ENCODE measurements at places on chromosomes 7 and 10.

- DNase-seq: no peak
Observed at GRCh38 chr10:3976718-3977117, 191.7 kb upstream of the KLF6 start.

DNA sequence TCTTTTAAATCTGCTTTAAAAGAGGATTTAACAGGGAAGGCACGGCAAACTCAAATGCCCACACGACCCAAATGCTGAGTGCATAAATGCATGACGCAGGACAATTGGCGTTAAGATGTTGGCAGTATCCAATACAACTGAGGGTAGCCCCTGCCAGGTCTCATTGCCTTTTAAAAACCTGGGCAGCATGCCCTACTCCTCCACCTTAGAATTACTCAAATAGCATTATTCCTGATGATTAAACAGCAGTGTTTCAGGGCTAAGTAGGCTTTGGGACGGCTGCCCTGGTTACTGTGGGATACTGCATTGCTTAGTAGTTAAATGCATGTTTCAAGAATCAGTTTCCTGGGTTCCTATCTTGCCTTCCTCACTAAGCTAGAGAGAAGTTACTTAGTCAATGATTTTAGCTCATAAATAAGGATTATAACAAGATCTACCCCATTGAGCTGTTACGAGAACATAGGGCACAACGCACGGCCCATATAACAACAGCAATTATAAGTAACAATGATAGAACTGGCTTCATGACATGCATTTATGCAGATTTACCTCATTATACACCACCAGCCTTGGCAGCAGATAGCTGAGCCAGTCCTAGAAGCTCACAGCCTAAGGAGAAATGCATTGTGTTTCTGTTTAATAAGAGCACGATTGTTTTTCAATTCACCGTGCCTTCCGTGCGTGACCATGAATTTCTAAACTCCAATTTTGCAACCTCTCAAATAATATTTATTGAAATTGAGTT is 7.9 kb downstream of the TUBAL3 start:
- DNase-seq: peak; percentile 7

GRCh38 chr10:29174389-29174788 is 114.5 kb upstream of the LYZL1 start:
- DNase-seq: no peak

DNA sequence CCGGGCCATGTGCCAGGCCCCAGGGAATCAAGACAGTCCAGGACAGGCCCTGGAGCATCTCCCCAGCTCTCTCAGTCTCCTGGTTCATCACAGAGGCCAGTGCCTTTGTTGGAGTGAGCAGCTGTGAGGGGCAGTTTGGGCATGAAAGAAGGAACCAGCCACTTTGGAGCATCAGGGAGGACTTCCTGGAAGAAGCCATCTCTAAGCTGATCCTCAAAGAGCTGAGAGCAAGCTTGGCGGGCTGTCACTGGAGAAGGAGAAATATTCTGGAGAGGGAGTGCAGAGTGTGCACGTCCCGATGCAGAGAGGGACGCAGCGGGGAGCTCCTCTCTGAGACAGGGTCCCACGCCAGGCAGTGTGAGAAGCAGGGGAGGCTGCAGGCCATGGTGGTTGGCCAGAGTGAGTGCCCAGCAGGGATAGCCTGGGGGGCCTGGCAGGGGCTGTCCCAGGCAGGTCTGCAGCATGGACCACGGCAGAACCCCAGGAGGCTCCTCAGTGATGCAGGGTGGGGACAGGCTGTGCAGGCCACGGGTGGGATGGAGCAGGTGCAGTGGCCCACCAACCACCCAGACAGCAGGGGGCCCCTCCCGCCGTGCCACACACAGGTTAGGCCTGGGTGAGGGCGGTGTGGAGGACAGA is 34.7 kb downstream of the PWWP2B start:
- DNase-seq: no peak

DNA sequence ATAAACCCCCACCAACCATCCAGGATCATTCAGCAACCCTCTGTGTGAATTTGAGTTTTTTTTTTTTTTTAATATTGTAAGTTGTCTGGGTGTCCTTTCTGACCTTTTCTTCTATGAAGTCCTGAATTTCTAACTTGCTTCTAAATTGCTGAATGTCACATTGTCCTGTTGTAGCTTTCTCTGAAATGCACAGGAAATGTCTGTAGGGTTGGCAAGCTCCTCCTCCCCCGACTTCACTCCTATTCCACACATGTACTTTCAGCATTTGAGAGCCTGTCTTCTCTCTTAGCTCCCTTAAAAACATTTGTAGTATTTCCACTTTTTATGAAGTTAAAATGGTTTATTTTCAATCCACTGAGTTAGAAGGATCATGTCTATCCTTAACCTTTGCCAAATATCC is 3.3 kb upstream of the CNNM2 start:
- DNase-seq: no peak

GRCh38 chr7:90272242-90272641 is 27.3 kb downstream of the CFAP69 start:
- no peak for DNase-seq

- no peak for DNase-seq
Observed at GRCh38 chr10:7130191-7130911, 280.5 kb downstream of the SFMBT2 start.

- no peak for DNase-seq
Observed at GRCh38 chr7:141356161-141356560, 195.0 kb upstream of the AGK start.

GRCh38 chr10:5945561-5946418 is 31.6 kb downstream of the IL15RA start:
- no peak for DNase-seq

DNA sequence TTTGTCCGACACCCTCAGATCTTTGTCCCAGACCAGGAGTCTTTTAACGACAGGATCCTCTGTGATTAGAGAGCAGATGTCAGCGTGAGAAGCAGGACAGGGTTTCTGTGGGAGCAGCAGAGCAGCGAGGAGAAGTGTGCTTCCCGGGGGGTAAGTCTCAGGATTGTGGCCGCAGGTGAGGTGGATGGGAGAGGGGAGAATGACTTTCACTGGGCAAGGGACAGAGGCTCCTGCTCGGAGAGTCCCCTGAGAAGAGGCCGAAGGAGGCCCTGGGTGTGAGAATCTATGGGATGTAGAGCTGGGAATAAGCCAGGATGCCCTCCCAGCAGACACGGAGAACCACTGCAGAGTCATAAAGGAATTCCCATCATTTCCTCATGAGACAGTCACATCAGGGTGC is 10.4 kb upstream of the RBAK start:
- DNase-seq: no peak

DNA sequence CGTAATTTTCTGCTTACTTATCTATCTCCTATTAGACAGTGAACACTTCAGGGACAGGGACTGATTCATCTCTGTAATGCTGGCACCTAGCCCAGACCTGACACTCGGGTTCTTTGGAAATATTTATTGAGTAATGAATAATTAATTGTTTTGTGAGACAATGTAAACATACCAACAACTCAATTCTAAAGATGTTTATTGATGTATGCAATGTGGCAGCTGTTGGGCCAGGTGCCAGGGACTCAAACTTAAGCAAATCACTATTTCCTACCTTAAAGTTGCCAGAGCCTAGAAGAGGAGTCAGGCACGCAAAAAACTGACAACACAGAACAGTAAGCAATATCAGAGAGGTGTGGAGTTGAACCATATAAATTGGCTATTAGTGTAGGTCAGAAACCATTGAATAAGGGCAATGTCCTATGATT is 63.6 kb upstream of the BMPER start:
- no peak for DNase-seq

GRCh38 chr10:44379907-44380306 is 5.0 kb downstream of the CXCL12 start:
- no peak for DNase-seq

- no peak for DNase-seq
Observed at GRCh38 chr10:21398563-21399231, 126.8 kb downstream of the SKIDA1 start.

DNA sequence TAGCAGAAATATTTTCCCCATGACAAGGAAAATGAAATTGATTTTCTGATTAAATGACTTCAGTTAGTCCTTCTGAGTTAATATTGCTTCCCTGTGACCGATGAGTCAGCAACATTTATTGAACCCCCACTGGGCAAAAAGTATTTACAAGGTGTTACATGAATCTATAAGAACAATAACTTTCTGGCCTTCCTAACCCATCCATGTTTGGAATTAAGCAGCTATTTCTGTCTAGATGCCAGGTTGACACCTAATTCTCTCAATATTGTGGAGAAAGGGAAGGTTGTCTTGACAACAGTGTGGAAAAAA is 112.9 kb upstream of the JAZF1 start:
- no peak for DNase-seq

DNA sequence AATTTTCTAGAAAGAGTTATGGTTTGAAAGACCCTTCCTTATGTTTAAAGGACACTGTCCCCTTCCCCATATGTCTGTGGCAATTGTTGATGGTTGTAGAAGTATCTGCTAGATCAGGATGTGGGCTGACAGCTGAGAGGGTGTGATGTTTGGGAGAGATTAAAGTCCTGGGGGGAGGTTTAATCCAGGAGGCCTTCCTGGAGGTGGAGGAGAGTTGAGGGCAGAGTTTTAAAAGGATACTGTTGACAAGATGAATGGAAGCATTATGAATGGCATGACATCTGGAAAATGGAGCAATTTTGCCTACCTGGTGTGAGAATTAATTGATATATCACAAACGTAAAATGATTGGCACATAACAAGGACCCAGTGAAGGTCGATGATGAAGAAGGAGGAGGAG is 32.9 kb upstream of the SMC3 start:
- no peak for DNase-seq

DNA sequence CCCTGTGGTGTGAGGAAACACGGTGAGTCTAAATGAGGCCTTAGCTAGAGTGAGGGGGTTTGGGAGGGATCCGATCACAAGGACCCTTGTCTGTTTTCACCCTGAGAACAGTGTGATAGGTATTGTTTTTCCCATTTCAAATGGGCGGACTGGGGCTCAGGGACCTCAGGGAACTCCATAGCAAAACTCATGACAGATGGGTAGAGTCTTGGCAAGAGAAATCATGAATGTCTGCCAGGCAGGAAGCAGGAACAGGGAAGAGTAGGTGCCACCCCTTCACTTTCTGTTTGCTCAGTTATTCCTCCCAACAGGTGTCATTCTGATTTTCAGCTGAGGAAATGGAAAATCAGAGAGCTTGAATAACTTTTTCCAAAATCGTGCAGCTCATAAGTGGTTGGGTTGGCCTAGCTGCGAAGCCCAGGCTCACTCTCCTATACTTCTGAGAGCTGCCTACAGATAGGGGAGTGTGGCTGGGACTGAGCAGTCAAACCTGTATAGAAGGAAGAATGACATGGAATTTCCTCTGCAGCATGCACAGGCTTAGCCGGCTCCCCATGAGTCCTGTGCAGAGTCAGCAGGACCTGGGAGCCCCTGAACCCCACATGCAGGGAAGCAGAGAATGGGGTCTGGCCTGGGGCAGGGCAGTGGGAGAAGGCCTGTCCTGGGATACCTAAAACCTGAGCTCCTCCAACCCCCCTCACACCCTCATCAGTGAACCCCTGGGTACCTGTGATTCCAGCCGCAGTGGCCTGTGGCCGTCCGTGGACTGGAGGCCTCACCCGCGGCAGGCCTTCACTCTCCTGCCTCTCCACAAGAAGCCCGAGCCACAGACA is 17.6 kb upstream of the C10orf105 start:
- DNase-seq: no peak

DNA sequence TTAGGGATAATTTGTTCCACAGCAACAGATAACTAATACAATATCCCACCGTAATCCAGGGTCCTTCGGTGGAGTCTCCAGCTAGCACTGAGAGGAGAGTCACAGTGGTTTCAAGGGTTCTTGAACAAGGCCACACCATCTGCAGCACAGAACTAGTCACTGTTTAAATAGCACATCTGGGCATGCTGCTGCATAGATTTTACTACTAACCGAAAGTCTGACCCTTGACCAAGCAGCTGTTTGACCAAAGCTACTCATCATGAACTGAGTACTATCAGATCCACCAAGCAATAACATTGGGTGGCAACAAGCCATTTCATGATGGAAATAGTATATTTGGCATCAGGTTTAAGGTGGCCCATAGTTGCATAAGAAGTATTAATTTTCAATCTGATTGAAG is 53.2 kb downstream of the ANKMY2 start:
- no peak for DNase-seq

DNA sequence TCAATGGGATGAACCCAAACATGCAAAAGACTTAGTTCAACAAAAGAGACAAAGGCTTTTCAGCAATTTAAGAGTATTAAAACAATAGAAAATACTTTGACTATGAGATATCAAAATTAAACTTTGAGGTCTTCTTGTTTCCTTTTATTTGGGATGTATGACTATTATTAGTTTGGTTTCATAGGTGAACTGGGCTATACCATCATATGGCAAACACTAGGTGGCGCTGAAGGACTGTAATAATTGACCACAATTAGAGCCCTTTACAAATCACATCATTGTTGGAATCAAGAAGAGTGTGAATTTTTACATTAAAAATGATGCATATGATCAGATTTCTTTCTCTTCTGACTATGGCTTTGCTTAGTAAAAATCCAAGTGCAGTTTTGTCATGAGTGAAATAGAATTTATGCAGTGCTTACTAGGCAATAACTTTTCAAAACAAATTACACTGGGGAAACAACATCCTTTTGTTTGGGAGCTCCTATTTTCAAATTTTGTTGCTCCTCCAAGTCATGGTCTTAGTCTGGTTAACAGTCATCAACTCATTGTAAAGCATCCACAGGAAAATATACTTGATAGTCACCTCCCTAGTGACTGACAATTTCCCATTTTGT is 14.7 kb upstream of the NXPH1 start:
- DNase-seq: peak; percentile 12

GRCh38 chr10:50641626-50642025 is 17.9 kb upstream of the SGMS1 start:
- DNase-seq: no peak

DNA sequence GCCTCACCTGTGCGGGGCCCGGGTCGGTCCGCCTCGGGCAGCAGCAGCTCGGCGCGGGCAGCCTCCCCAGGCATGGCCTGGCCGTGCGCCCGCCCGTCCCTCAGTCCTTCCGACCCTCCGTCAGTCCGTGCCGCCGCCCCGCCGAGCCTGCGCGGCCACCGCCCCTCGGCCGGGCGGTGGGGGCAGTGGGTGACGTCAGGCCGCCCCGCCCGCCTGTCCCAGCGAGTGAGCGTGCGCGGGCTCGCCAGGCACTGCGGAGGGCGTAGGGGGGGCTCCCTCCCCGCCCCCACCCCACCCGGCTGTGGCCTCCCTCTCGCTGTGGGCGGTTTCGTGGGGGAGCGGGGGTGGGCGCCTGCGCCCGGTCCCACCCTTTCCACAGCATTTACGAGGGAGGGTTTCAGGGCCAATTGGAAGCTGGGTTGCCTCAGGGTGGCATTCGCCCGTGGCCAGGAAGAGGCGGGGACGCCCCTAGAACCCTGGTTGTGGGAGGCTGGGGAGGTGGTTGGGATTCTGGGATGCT is at the start of gene NACAD:
Gene NACAD (minus strand): TSS at position 149 of the 520 bp plus-strand sequence. CDS start 75 bp downstream, at position 74.
- DNase-seq: no peak

- no peak for DNase-seq
Observed at GRCh38 chr10:12376211-12376610, 26.9 kb downstream of the CAMK1D start.

GRCh38 chr7:130444751-130445407 is 4.1 kb upstream of the CEP41 start:
- DNase-seq: no peak

DNA sequence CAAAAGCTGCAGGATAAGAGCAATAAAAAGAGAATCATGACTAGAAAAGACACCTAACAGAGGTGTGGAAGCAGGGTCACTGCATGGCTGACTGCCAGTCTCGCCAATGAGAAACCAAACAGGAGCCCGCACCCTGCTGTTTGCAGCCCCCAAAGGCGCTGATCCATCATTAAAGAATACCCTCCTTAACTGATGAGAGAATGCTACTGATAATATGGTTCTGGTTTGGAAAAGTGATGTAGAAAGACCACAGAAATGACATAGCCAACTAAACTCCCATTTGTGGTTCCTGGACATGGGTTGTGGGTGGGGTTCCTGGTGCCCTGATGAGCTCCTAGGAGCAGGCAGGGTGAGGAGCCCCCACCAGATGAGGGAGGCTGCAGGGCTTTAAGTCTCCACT is 207.4 kb downstream of the TNS3 start:
- DNase-seq: no peak
